ENCODE measurements at places on chromosomes 13 and 19.
A peak's percentile ranks its signal among the peaks of the same experiment; 100 is the strongest.

- no peak for DNase-seq
Measured at GRCh38 chr13:31213651-31214289, 14.0 kb downstream of the B3GLCT start.

- no peak for DNase-seq
Measured at GRCh38 chr19:3313199-3313575, 53.2 kb upstream of the NFIC start.

DNA sequence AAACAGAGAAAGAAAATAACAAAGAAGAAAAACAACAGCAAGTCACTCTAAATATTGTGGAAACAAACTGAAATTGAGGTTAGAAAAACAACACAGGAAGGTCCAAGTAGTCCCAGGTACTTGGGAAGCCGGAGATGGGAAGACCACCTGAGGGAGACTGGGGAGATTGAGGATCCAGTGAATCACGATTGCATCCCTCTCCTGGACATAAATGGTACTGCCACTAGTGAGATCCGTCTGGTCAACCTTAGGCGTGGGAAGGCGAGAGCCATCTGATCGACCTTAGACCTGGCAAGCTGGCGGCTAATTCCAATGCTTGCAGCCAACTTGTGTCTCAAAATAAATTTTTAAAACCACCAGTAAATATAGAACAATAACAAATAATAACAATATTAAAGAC is 81.9 kb downstream of the ZNF726 start:
- DNase-seq: no peak

DNA sequence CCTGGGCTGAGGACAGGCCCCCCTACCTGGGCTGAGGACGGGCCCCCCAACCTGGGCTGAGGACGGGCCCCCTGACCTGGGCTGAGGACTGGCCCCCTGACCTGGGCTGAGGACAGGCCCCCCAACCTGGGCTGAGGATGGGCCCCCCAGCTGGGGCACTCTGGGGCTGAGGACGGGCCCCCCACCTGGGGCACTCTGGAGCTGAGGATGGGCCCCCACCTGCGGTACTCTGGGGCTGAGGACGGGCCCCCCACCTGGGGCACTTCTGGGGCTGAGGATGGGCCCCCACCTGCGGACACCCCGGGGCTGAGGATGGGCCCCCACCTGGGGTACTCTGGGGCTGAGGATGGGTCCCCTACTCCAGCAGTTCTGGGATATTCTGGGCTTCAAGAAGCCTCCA is 65.5 kb downstream of the RASA3 start:
- DNase-seq: no peak

GRCh38 chr19:32104153-32104849 is 241.1 kb upstream of the ZNF507 start:
- no peak for DNase-seq

DNA sequence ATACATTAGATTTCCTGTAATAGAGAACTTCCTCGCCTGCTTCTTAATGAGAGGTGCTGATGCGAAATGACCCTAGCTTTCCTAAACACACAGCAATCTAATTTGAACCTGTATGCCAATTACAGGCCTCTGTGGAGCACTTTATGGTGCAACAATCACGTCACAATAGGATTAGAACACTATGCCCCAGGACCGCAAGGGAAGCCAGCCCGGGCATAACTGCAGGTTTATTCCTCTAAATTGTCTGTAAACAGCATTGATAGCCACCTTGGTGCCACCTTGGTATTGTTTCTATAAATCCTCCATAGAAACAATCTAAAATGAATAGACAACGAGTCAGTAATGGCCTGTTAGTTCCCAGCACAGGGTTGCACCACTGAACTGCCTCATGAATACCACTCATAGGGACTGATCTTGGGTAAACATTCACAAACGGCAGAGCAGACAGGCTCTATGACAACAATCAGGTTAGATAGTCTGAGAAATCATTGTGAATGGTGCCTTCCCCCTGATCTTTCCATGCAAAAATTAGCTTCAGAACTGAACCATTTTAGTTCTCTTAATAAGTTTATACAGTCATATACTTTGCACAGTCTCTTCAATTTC is 182.5 kb upstream of the OBI1 start:
- DNase-seq: no peak

GRCh38 chr13:45812695-45813372 is 38.7 kb downstream of the SIAH3 start:
- DNase-seq: no peak

DNA sequence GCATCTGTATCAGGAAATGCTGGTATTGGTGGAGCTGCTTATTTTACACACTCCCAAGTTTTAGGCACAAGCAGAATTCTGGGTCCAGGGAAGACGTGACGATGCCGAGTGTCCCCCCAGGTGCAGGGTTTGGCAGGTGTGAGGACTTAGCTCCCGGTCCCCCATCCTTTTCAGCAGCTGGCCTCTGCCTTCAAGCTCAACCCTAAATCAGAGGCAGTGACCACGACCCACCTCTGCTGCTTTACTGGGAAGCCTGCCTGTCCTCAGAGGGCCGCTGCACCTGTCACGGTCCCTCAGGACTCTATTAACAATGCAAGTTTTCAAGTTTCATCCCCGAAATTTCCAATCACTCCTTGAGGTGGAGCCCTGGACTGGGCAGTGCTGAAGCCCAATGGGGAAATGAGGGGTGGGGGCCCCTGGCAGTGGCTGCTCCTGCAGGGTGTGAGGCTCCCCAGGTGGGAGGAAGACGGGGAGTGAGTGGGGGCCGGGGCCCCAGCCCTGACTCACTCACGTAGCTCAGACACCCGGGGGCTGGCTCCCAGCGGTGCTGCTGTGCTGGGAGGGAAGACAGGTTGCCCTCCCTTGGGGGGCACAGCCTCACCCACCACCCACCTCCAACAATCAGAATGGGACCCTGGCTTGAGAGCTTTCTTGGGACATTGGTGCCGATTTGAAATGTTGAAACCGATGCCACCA is 92.6 kb upstream of the MCF2L start:
- DNase-seq: no peak

DNA sequence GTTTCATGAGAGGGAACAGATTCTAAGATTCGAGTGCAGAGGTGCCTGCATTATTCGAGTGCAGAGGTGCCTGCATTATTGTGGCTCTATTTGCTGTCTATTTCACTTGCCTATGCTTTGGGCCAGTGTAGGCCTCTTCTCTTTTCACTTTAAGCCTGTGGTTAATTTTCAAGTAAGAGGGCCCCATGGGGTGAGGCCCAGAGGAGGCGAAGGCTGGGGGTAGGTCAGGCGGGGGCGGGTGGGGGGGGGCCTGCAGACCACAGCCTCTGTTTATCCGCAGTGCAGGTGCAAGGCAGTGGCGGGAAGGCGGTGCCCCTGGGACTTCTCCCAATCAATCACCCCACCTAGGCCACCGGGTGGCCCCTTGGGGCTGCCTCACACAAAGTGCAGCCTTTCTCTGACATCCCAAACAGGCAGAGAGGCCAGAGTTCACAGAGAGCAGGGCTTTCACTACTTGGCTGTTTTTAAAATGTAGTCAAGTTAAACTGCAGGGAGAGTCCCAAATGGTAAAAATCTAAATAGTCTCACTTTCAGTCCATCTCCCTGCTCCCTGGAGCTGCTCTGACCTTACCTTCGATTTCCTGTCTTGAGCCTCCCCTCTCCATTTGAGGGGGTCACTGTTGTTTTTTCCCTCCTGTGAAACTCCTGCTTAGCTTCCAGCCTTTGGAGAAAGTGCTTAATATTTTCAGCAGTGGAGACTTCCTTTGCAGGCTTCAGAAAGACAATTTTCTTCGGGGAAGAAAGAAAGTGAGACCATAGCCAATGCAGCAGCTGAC is 249.0 kb downstream of the DLEU7 start:
- no peak for DNase-seq

GRCh38 chr13:95432141-95432540 is 120.4 kb upstream of the CLDN10 start:
- no peak for DNase-seq

- DNase-seq: no peak
Measured at GRCh38 chr19:32812571-32812970, 57.0 kb downstream of the SLC7A9 start.

DNA sequence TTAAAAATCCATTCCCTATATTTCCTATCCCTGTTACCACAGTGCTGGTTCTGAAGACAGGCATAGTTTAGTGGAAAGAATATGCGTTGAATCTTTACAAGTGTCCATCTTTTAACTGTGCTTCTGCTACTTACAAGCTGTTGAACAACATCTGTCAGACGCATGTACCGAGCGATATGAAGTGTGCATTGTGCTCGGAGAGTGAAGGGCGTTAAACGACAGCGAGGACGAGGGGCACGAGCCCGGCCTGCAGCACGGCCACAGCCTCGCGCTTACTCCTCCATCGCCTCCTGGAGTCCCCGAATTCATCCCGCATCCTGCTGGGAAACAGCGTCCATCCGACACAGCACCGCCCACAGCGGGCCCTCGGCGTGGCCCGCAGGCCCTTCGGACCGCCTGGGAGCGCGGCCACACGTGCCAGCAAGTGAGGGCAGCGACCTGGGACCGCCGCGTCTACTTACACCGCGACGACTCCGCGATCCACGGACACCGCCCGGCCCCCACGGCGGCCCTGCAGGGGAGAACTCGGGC is 514 bp downstream of the PCID2 start:
- DNase-seq: no peak

DNA sequence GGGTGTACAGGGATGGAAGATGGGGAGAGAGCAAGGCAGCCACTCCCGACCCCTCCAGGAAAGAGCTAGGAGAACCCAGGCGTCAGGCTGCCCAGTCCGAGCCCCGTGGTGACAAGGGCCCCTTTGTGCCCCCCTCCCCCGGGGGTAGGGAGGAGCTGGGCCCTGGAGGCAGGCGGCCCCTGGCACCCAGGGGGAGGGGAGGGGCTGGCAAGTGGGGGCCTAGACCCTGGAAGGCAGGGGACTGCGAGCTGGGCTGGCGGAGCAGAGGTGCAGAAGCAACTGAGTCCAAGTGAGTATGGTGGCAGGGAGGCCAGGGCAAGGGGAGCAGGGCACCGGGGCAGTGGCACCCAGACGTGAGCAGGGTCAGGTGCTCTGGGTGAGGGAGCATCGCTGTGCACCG is at the start of gene MAG:
MAG (plus strand) TSS at position 246 of the 400 bp plus-strand sequence. CDS start 3,248 bp downstream, outside the sequence.
- no peak for DNase-seq

- DNase-seq: no peak
Measured at GRCh38 chr13:28705461-28706083, 13.2 kb downstream of the SLC46A3 start.

DNA sequence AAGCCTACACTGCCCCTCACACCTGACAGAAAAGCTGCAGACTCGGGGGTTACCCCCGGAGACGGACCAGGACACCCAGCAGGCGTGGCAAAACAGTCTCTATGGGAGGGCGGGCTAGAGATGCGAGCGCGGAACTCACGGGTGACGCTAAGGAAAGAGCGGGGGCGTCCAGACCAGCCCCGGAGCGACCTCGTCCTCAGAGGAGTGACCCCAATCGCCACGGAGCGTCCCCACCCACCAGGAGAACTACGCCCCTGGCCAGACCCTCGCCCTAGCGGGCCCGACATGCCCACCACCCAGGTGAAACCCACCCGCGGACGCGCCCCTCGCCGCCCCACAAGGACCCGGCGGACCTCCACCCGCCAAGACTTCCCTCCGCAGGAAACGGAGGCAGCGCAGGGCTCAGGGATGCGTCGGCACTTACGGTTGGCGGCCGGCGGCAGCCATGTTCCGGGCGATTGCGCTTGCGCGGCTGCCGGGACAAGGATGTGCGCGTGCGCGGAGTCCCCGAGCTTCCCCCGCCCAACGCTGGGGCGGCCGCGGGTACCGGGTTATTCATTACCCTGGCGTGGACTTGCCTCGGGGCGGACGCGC is at the start of gene ZNF329:
ZNF329 (minus strand) TSS at position 462 of the 594 bp plus-strand sequence. CDS start 21,286 bp downstream, outside the sequence.
- peak; percentile 58 for DNase-seq

DNA sequence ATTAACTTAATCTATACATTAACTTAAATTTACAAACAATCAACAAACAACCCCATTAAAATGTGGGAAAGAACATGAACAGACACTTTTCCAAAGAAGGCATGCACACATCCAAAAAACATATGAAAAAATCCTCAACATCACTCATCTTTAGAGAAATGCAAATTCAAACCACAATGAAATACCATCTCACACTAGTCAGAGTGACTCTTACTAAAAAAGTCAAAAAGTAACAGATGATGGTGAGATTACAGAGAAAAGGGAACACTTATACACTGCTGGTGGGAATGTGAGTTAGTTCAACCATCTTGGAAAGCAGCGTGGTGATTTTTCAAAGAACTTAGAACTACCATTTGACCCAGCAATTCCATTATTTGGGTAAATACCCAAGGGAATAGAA is 759.2 kb upstream of the SLITRK1 start:
- no peak for DNase-seq

- DNase-seq: no peak
Measured at GRCh38 chr13:92671821-92672220, 554.8 kb upstream of the GPC6 start.

GRCh38 chr19:19946226-19946625 is 45.5 kb downstream of the ZNF93 start:
- no peak for DNase-seq

GRCh38 chr19:11181488-11181887 is 15.9 kb downstream of the KANK2 start:
- no peak for DNase-seq

Measured in AG04450 (cell line).